ENCODE measurements at places on chromosomes 3 and 15. TPM values are rescaled to one million over a fixed set of nuclear protein-coding genes. Genes with fewer than 3 reads are reported as not detected.

GRCh38 chr3:48414376-48415250 is 15.3 kb downstream of the PLXNB1 start:
- DNase-seq: no peak

AMIGO3 gene
- total RNA-seq: not detected

GRCh38 chr3:50001511-50001910 is 61.6 kb downstream of the RBM6 start:
- DNase-seq: no peak

DNA sequence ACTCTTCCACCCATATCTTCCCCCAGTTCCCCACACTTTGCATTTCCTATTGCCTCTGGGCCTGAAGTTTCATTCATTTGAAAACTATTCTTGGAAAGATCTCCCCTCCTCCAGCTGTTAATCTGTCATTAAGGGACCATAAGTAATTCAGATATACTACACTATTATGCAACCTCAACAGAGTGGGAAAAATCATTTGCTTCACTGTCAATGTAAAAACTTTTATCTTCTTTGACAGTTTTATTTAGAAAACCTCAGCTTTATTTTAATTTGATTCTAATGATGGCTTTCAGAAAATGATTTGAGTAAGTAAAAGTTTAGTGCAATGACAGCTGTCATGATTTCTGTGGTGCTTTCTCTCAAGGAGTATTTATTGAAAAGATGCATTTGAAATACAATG is 435.3 kb upstream of the KCNMB2 start:
- DNase-seq: no peak

DNA sequence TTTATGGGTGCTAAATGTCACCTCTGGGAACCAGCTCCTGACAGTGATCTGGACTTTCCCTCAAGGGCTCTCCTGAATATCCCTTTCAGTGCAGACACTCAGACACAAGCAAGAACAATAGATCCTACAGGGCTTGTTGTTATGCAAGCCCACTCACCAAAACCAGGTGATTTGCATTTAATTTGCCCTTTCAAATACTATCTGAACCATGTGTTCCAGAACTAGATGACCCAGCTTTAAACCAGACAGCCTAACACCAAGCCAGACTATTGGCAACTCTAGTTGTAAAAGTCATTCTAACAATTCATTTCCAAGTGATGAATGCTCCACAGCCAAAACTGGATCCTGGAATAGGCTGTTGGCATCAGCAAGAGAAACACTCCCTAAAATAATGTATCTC is 5.6 kb upstream of the ATP8B4 start:
- DNase-seq: no peak

FETUB gene
- not detected for total RNA-seq

FAM219B gene
- 32.2 TPM for total RNA-seq

GRCh38 chr3:12303993-12304392 is 15.1 kb downstream of the PPARG start:
- DNase-seq: no peak

All from gastrocnemius medialis (tissue), 4 donors.